CD4-positive, alpha-beta T cell treated with Interleukin-12 subunit alpha and Interleukin-12 subunit beta, for 1 hour (primary cell): ENCODE measurements at places on chromosomes 12 and 14.

DNA sequence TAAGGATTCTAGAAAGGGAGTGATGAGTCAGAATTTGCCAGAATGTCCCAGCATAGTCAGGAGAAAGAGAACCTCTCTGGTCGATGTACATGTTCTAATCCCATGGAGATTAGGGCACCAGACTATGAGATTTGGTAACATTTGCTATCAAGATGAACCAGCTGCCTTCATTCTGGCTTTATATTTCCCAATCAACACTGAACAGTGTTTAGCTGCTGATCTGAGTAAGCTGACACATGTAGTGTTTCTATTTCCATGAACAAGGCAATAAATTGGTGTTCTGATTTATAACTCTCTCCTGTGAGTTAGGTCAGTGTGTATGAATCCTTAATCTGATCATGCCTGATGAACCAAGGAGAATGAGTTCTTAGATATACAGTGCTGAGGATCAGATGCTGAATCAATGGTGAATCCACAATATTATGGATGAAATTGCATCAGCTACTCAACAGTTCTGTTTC, 158.0 kb upstream of the AMIGO2 start:
- DNase-seq: no peak

DNA sequence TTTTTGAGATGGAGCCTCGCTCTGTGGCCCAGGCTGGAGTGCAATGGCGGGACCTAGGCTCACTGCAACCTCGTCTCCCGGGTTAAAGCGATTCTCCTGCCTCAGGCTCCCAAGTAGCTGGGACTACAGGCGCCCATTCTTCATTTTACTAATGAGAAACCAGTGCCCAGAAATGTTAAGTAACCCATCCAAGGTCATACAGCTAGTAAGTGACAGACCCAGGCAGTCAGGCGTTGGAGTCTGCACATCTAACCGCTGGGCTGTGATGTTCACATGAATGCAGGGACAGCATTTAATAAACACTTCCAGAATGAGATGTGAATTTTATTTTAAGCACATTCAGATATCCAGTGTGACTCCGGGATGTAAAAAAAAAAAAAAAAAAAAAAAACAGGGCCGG, 1.3 kb upstream of the TRIP11 start:
- no peak for DNase-seq

- no peak for DNase-seq
Measured at GRCh38 chr14:101370593-101371569, 190.4 kb upstream of the DIO3 start.

GRCh38 chr14:74552623-74553022, 59.1 kb downstream of the ISCA2 start:
- DNase-seq: no peak

DNA sequence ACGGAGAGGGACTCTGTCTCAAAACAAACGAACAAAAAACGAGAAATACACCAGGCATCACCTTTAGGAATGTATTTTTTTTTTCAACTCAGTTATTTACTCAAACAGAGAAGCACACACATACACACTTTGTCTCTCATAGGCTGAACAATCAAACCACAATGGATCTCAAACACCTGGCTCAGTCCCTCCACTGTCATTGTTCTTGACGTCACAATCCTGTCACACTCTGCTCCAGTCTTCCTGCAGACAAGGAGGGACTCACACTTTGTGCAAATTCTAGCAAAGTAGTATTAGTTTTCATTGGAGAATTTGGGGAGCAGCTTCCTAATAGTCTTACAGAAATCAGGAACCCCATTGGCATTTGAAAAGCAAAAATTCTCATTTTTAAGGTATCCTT, 727.8 kb downstream of the BCL11B start:
- no peak for DNase-seq

- DNase-seq: peak; percentile 50
Measured at GRCh38 chr14:50260511-50260910, 29.1 kb upstream of the SOS2 start.

DNA sequence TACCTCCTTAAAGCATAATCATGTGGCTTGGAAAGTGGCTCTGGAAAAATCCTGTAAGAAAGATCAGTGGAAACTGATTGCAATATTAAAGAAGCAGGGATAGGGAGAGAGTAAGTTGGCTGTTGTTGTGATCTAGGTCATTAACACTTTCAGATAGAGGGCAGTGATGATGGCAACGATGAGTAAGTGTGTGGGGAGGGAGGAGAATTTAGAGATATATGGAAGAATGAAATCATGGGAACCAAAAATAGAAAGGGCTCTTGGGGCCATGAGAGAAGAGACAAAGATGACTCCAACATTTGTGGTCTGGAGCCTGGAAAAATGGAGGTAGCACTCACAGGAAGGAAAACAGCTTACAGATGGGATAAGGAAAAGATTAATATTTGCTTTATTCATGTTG, 23.3 kb downstream of the SNRPF start:
- no peak for DNase-seq

DNA sequence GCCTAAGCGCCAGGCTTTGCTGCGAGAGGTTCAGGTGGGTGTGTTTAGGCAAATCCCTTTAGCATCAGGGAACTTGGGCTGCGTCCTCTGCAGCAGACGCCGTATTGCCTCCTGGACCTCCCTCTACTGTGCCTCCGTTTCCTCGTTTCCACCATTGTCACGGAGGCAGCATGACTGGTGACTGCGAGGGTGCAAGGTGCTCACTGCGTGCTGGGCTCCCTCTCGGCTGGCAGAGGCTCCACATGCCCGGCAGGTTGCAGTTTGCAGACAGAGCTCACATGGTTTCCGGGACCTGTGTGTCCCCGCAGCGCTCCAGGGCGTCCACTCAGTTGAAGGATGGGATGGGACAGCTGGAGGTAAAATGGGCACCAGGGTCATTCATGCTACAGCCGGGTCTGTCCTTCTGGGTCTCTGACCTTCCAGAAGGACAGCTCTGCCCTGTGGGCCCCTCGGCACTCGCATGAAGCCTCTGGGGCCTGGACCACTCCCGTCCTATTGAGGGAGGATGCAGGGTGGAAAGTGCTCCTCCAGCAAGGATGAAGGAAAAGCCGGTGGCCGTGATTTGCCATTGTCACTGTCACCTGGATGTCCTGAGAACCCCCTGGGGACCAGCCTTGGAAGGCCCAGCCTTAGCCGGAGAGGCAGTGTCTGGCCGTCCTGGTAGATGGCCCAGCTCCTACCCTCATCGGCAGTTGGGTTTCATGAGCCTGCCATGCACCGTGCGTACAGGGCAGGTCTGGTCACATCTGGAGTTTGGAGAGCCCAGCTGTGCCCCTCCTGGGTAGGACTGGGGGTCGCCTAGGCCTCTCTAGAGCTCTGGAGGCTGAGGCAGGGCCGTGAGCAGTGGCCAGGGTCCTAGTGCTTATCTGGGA, 146.5 kb downstream of the KIF26A start:
- DNase-seq: no peak

DNA sequence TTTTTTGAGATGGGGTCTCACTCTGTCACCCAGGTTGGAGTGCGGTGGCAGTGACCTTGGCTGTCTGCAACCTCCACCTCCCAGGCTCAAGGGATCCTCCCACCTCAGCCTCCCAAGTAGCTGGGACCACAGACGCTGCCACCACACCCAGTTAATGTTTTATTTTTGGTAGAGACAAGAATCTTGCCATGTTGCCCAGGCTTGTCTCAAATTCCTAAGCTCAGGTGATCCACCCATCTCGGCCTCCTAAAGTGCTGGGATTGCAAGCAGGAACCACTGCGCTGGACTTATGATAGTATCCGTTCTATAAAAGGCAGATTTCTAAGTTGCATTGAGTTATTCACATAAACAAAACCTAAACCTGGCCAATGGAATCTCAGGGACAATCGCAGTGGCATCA, 321.1 kb upstream of the PRICKLE1 start:
- DNase-seq: no peak

GRCh38 chr14:21227981-21228380, 41.3 kb downstream of the HNRNPC start:
- no peak for DNase-seq

DNA sequence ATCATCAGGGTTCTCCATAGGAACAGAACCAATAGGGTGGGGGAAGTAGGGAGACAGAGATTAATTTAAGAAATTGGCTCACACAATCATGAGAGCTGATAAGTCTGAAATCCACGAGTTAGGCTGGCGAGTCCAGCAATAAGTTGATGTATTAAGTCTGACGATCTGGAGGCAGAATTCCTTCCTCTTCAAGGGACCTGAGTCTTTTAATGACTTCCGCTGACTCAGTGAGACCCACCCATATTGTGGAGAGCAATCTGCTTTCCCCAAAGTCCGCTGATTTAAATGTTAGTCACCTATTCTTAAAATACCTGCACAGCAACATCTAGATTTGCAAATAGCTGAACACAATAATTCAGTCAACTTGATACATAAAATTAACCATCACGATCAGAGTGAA, 97.8 kb downstream of the SPTSSA start:
- DNase-seq: no peak

- no peak for DNase-seq
Measured at GRCh38 chr14:101723061-101723595, 38.4 kb upstream of the PPP2R5C start.

DNA sequence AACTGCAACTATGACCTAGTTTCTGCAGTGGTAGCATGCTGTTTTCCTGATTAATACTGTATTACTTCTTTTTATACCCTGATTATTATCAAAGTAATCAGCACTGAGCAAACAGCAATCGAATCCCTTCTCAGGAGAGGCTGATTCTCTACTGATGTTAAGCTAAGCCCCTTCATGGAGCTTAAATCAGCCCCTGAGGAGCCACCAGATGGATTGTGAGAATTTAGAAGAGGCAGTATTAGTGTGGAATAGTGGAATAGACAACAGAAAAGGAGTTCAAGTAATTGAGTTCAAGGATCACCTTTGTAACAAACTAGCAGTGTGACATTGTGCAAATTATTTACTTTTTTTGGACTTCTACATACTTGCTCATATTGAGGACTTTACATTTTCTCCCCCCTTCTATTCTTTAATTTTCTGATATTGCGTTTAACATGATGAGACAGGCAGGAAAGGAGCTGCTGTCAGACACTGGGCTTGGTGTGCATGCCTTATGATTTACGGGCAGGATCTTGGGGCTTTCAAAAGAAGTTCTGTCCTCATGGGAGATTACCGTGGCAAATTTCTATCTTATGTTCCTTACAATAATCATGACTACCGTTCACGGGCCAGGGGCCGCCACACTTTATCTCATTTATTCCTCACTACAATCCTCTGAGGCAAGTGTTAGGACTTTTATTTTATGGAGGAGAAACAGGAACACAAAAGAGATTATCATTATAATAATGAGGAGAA, 68.0 kb downstream of the PTPRR start:
- DNase-seq: no peak

DNA sequence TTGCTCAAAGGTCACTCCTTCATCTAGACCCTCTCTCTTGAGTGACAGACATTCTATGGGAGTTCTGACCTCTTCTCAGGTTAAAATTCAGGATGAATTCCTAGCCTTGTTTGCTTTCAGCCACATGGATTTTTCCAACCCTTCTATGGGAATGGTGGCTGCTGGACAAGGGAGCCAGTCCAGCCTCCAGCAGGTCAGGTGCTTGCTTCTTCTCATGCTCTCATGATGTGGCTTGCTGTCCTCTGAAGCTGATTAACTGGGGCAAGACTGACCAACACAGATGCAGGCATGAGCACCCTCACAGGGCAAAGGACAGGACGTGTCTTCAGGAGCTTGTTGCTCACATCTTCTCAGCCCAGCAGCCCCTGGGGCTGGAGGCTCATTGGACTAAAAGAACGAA, 97.2 kb upstream of the SLC35F4 start:
- DNase-seq: no peak

GRCh38 chr14:32757568-32757967, 181.1 kb upstream of the NPAS3 start:
- no peak for DNase-seq

- DNase-seq: no peak
Measured at GRCh38 chr12:124524231-124524925, 43.0 kb downstream of the NCOR2 start.

- no peak for DNase-seq
Measured at GRCh38 chr14:72404998-72405397, 472.8 kb downstream of the RGS6 start.

GRCh38 chr12:132089407-132089910, 54.7 kb downstream of the DDX51 start:
- DNase-seq: no peak

DNA sequence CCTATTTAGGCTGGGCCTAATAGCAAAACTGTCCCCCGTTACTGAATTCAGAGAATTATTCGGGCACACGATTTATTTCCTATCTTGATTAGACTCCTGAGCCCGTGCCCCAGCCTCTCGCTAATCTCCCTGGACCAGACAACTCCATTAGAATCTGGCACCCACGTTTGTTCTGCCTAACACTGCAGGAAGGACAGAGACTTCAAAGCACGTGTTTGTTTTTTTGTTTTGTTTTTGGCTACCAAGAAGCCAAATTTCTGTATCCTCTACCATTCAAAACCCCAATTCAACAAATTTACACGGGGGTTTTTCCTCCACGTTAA, 4.8 kb downstream of the USP44 start:
- DNase-seq: no peak

DNA sequence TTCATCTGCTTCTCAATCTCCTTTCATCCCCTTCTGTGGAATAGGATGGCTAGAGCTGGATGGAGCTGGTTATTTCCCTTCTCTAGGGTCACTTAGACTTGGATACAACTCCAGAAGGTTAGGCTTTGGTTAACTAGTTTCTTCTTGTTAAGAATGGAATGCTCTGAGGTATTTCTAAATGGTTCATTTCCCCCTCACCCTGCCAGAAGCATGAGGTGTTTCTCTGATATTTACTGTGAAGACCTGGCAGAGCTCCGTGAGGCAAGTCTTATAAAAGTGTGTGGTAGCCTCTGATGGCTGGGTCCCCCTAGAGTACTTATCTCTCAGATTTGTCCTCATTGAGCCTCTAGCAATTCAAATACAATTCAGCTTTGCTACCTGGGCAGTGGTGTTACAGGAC, 207.9 kb downstream of the SLC16A7 start:
- no peak for DNase-seq

DNA sequence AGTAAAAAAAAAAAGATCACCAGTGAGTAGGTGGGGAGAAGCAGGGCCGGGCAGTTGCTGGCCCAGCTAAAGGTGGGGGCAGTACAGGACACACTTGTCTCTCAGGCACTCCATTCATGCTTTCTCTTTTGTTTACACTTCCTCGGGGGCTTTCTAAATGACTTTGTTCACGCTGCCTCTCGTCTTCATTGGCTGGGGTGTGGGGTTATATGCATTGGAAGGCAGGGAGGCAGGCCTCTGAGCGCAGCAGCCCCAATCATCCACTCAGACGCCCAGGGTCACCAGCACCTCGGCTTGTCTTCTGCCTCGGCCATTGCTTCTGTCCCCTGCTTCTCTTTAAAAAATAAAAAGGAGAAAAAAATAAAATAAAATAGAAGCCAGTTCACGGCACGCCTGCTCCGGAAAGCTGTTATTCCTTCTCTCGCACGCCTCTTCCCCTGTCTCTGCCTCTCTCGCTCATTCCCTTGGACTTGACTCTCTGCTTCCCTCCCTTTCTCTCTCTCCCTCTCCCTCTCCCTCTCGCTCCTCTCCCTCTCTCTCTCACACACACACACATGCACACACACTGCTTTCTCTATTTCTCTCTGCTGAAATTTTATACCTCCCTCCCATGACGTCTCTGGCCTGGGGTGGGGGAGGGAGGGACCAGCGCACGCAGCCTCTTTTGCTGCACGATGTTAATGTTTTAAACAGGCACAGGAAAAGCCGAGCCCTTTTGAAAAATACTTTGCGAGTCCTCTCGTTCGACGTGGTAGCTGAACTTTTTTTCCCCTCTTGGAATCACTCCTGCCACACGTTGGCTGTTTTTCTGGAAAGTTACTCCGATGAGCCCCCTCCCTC, at the start of gene TGFB3:
TSS of gene TGFB3 (minus strand) at position 570 of the 840 bp plus-strand sequence. CDS start 1,102 bp downstream, outside the sequence.
- DNase-seq: peak; percentile 72
